CD4-positive, alpha-beta memory T cell (primary cell): ENCODE measurements at places on chromosomes 16 and 17. TPM values are rescaled to one million over a fixed set of nuclear protein-coding genes. Genes with fewer than 3 reads are reported as not detected.

IL17C gene
- not detected for polyA plus RNA-seq

DERL2 gene
- polyA plus RNA-seq, result 66.2 TPM

KCNG4 gene
- polyA plus RNA-seq, result not detected

P2RX1 gene
- not detected for polyA plus RNA-seq

HBM gene
- not detected for polyA plus RNA-seq

P2RX5 gene
- 28.9 TPM for polyA plus RNA-seq

MYH11 gene
- polyA plus RNA-seq, result 1.9 TPM
